Naive thymus-derived CD4-positive, alpha-beta T cell (primary cell): ENCODE measurements at places on chromosomes 3 and 15. TPM values are rescaled to one million over a fixed set of nuclear protein-coding genes. Genes with fewer than 3 reads are reported as not detected.

CCDC33 gene
- not detected for total RNA-seq

- DNase-seq = no peak
Measured at GRCh38 chr3:44561076-44561475, 6.1 kb downstream of the ZKSCAN7 start.

GRCh38 chr15:73914145-73914544 is 12.1 kb upstream of the LOXL1 start:
- DNase-seq = no peak

DNA sequence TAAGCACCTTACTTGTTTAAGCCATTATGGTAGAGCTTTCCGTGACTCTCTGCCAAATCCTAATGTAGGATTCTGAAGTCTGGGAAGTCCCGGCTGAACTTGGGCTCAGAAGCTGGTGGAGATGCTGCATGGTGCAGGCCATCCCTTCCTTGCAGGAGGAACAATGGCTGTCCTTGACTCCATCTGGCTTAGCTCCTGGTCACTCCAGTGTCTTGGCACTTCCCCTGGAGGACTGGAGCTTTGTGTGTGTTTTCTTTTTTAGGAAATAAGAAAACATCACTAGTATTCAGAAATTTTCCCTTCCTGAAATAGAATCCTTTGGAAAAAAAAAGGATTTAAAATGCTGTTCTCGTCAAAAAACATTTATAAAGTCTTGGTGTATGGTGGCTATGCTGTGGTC is 209.3 kb upstream of the ROPN1 start:
- DNase-seq = no peak

DNA sequence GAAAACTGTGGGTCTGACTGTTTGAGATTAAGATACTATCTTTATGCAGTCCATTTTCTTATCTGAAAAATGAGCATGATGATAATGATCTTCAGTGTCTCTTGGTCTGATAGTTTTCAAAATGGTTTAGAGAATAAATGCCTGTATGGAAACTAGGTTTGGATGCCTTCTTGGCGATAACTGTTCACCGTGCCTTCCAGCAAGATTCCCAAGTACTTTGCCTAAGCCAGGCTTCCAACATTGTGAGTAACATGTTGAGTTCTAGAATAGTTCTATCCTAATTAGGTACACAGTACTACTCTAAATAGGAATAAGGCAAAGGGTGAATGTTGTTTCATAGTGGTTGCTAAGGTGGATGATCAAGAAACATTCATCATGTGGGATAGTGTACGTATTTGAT is 940.2 kb downstream of the MCTP2 start:
- DNase-seq = no peak

GRCh38 chr3:157087780-157088600 is 72.0 kb downstream of the CCNL1 start:
- no peak for DNase-seq

DNA sequence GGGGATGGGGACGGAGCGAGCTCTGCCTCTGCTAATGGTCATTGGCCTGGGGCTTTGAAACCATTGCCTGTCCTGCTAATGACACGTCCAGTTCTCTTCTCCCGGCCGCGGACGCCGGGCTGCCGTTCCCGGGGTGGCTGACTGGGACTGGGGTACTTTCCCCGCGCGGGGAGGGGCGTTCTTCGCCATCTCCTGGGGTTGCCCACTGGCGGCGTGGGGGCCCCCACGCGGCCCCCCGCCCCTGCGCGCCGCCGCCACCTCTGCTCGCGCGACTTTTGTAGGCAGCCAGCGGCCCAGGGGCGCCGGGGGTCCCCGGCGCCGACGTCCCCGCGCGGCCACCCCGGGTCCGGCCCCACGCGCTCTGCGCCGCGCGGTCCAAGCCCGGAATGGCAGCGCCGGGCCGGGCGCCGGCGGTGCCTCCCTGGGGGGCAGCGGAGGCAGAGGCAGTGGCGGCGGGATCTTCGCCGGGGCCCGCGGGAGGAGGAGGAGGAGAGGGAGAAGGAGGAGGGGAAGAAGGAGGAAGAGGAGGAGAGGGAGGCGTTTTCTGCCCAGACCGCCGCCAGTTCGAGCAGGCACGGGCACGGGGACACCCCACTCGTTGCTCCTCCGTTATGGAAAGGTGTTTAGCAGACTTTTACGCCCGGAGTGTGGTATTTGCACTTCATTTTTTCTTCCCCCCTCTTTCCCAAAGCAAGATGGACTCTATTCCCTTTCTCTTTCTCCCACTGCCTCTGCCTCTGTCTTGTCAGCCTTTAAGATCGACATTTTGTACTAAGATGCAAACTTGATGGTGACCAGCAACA is 2.3 kb downstream of the BBX start:
- DNase-seq = peak; percentile 24

RLBP1 gene
- total RNA-seq = not detected

ZBTB47 gene
- 0.38 TPM for total RNA-seq
